Ovary (tissue), 10 donors: ENCODE measurements at places on chromosomes 1 and 21. TPM values are rescaled to one million over a fixed set of nuclear protein-coding genes. Genes with fewer than 3 reads are reported as not detected.
A peak's percentile ranks its signal among the peaks of the same experiment; 100 is the strongest.

The SLC16A4 gene
- 31.8 TPM for total RNA-seq

The SPAG17 gene
- total RNA-seq: 2.4 TPM

The SOAT1 gene
- 14.6 TPM for total RNA-seq

The LSM10 gene
- total RNA-seq: 20.0 TPM

The CORT gene
- 0.51 TPM for total RNA-seq

The SLC5A3 gene
- total RNA-seq: 16.9 TPM

The SYCP1 gene
- not detected for total RNA-seq

The GJA9 gene
- total RNA-seq: not detected

The CREB3L4 gene
- total RNA-seq: 12.9 TPM

The INSRR gene
- total RNA-seq: not detected

DNA sequence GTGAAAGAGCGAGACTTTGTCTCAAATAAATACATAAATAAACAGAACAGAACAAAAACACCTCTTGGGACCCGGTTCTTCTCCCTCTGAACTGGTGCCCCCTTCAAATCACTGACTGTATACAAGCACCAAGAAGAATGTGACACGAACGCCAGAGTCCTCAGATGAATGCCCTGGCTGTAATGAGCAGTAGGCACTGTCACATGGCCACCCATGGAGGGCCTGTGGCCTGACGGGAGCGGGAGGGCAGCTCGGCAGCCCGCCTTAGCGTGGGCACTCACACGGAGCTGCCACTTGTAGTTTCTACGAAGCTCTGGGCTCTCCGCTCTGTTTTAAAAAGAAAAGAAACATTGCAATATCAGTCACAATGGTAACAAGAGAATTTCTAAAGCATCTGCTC is 146.0 kb downstream of the PEX14 start:
- no peak overlapping the region for H3K27ac ChIP-seq
- no peak overlapping the region for H3K4me3 ChIP-seq
- H3K27me3 ChIP-seq: no peaks in the 10 kb centered on the region
- H3K36me3 ChIP-seq: no peaks in the 10 kb centered on the region
- peak; percentile 10 for DNase-seq

DNA sequence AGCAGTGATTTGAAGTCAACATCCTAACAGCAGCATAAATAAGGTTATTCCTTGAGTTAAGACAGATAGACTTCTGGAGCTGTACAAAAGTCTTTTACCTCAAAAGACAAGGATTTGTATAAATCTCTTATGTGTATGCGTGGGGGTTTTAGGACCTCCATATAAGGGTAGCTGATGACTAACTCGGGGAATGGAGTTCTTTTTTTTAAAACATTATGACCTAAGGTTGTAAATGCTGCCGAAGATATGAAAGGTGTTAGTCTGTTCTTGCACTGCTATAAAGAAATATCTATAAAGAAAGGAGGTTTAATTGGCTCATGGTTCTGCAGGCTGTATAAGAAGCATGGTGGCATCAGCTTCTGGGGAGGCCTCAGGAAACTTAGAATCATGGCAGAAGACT is 90.4 kb downstream of the EPB41 start:
- H3K27me3 ChIP-seq: no peaks in the 10 kb centered on the region
- DNase-seq: no peak
- H3K4me1 ChIP-seq: no peaks in the 10 kb centered on the region
- no peak overlapping the region for H3K27ac ChIP-seq
- H3K4me3 ChIP-seq: no peak overlapping the region

GRCh38 chr1:168734946-168735345 is 5.9 kb upstream of the DPT start:
- no peaks in the 10 kb centered on the region for H3K27me3 ChIP-seq
- H3K36me3 ChIP-seq: no peaks in the 10 kb centered on the region
- no peak overlapping the region for H3K27ac ChIP-seq
- H3K4me1 ChIP-seq: no peaks in the 10 kb centered on the region
- DNase-seq: no peak

- no peaks in the 10 kb centered on the region for H3K27me3 ChIP-seq
- H3K4me1 ChIP-seq: no peaks in the 10 kb centered on the region
- DNase-seq: no peak
- no peaks in the 10 kb centered on the region for H3K36me3 ChIP-seq
- no peak overlapping the region for H3K27ac ChIP-seq
These were observed 14.4 kb downstream of the ADAMTS5 start for GRCh38 chr21:26952374-26953066.

DNA sequence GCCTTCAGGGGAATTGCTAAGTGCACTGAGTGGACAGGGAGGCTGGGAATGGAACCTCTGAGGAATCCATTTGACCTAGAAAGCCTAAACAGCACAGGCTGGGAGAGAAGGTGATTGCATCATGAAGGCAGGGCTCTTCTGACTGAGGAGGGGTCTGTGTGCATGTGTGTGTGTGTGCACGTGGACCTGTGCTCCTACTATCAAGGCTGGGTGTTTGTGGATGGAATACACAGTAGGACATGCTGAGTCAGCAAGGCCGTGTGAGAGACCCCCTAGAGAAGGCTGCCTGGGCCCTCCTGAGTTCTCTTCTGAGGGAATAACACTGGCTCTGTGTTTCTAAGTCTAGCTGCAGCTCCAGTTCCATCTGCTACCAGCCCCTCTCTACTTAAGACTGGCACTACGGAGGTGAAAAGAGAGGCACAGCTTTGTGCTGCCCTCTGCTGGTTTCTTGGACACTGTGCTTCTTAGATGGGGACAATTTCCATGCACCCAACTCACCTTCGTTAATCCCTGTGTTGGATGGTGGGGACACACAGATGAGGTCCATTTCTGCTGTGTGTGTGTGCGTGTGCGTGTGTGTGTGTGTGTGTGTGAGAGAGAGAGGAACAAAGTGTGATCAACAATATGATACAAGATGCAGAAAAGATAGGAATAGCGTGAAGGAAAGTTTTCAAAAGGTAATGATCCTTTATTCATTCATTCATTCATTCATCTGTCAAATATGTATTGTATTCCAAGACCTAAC is 6.2 kb upstream of the EFCAB14 start:
- no peak overlapping the region for H3K4me3 ChIP-seq
- no peaks in the 10 kb centered on the region for H3K27me3 ChIP-seq
- H3K27ac ChIP-seq: no peak overlapping the region
- DNase-seq: peak; percentile 60
- no peaks in the 10 kb centered on the region for H3K4me1 ChIP-seq

GRCh38 chr1:99994496-99994895 is 24.7 kb downstream of the SLC35A3 start:
- H3K27ac ChIP-seq: no peak overlapping the region
- H3K4me3 ChIP-seq: no peak overlapping the region
- DNase-seq: no peak
- no peaks in the 10 kb centered on the region for H3K4me1 ChIP-seq
- H3K27me3 ChIP-seq: no peaks in the 10 kb centered on the region

DNA sequence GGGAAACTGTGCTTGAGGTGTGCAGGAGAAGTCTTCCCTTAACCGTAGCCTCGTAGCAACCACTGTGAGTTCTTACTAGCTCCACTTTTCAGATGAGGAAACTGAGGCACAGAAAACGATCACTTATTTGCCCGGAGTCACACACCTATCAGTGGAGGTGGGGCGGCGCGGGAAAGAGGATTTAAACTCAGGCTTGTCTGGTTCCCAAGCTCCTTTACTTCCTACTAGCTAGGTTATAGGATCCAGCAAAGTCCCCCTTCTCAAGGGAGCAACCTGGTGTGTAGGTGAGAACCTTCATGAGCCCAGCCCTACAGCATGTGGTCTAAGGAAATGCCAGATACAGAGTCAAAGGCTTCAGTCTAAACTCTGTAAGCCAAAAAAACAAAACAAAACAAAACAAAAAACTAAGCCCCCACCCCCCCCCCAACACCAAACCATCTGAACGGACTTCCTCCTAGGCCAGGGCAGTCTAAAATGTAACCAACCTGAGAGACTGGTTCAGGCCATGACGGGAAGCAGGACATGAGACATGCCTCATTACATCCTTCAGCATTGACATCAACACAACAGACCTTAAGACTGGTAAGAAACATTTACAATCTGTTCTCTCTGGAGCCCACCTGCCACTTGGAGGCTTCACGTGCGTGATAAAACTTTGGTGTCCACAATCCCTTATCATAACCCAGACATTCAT is 709 bp upstream of the FBXO42 start:
- H3K27ac ChIP-seq: peak overlapping the region; percentile 69
- H3K27me3 ChIP-seq: no peaks in the 10 kb centered on the region
- DNase-seq: peak; percentile 9
- peak overlapping the region; percentile 64 for H3K4me3 ChIP-seq
- no peaks in the 10 kb centered on the region for H3K36me3 ChIP-seq

DNA sequence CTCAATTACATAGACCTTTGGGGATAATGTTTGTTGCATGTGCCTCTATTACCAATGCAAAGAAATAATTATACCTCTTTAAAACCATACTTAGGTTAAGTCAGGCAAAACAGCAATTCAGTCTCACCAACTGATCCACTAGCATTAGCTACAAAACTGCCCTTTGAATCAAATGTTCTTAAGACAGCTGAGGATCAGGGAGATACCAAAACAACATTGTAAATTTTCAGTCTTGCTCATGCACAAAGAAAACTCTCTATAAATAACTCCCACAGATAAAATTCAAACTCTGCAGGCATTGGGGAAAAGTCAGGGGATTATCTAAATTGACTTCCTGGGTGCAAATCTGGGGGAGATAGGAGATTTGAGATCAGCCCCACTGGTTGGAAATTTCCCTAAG is 100.9 kb upstream of the DPT start:
- no peak overlapping the region for H3K4me3 ChIP-seq
- DNase-seq: no peak
- H3K27me3 ChIP-seq: no peaks in the 10 kb centered on the region
- H3K4me1 ChIP-seq: peaks cover 5% of the 10 kb centered on the region
- H3K27ac ChIP-seq: no peak overlapping the region

GRCh38 chr1:183087001-183087400 is 63.8 kb downstream of the LAMC1 start:
- no peak for DNase-seq
- no peak overlapping the region for H3K27ac ChIP-seq
- no peaks in the 10 kb centered on the region for H3K36me3 ChIP-seq
- no peaks in the 10 kb centered on the region for H3K27me3 ChIP-seq
- H3K4me1 ChIP-seq: peaks cover 7% of the 10 kb centered on the region

- no peak overlapping the region for H3K27ac ChIP-seq
- H3K4me1 ChIP-seq: no peaks in the 10 kb centered on the region
- no peak overlapping the region for H3K4me3 ChIP-seq
- H3K27me3 ChIP-seq: no peaks in the 10 kb centered on the region
- DNase-seq: no peak
These were observed 161.3 kb downstream of the TSEN15 start for GRCh38 chr1:184212649-184213314.

- no peak overlapping the region for H3K4me3 ChIP-seq
- peaks cover 3% of the 10 kb centered on the region for H3K4me1 ChIP-seq
- H3K27me3 ChIP-seq: no peaks in the 10 kb centered on the region
- DNase-seq: no peak
These were observed 102.7 kb downstream of the CC2D1B start for GRCh38 chr1:52263153-52263910.

GRCh38 chr21:34579411-34579810 is 35.5 kb downstream of the RCAN1 start:
- H3K4me3 ChIP-seq: no peak overlapping the region
- H3K27me3 ChIP-seq: no peaks in the 10 kb centered on the region
- H3K4me1 ChIP-seq: no peaks in the 10 kb centered on the region

DNA sequence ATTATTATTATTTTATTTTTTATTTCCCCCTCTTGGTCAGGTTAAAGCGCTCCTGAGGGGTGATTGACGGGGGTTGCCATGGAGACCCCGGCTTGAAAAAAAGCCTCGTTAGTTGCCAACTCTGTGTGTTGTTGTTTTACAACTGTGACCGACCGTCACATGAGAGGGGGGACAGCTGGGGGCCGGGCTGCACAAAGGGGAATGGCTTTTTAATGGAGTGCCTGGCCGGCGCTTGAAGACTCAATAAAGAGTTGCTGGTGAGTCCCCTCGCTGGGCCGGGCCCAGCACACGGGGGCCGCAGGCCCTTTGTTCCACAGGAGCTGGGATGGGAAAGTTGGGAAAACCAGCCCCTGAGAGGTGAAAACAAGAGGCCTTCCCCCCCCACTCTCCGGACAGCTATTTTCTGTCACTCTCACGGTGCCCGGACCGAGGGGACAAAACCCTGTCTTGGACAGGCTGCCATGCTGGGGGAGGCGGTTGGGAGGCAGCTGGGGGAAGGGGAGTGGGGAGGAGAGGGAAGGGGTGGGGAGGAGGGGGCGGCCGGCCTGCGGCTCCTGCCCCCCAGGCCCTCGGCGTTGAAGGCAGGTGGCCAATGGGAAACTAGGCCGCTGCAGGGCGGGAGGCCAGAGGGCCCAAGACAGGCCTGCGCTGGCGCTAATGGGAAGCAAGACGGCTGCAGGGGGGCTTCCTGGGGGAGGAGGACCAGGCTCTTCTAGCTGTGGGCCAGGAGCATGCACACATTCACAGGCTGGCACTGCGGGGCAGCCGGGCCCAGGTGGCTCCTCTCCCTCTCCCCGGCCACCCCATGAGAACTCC is 67.6 kb downstream of the CASZ1 start:
- no peaks in the 10 kb centered on the region for H3K36me3 ChIP-seq
- H3K27ac ChIP-seq: no peak overlapping the region
- no peak for DNase-seq
- no peaks in the 10 kb centered on the region for H3K4me1 ChIP-seq
- no peak overlapping the region for H3K4me3 ChIP-seq
- no peaks in the 10 kb centered on the region for H3K27me3 ChIP-seq
